ENCODE measurements at places on chromosomes 1 and 21. TPM values are rescaled to one million over a fixed set of nuclear protein-coding genes. Genes with fewer than 3 reads are reported as not detected.

DNA sequence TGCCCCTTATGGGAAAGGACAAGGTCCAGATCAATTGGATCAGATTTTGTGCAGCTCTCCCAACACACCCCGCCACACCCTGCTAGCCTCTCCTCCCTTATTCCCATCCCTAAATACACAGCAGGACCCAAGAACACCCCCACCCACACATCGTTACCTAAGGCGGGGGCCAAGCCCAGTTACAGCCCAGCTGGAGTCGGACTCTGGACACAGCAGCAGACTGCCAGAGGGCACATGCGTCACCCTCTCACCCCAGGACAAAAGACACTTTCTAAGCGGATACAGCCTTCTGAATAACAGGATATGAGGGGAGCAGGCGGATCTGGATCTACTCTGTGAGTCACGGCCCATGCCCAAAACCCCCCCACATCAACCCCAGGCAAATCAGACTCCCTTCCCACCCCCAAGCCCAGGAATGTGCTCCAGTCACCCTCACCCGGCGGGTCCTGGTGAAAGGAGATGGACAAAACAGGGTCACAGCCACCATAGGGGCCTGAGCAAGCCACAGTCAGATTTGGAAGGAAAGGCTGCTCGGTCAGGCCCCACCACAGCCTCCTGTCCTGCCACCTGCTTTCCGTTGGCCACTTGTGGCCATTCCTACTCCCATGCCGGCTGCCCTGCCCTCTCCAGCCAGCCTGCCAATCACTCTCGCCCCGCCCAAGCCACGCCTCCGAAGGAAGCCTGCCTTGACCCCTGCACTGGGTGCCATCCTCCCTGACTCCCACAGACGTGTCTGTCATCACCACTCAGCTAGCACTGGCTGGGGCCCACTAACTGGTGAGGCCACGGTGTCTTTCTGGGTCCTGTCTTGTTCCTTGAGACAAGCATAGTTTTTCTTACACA, 4.0 kb downstream of the S100A16 start:
- DNase-seq, result peak; percentile 88
- H3K36me3 ChIP-seq, result peaks cover 19% of the 10 kb centered on the region
- peak overlapping the region; percentile 92 for H3K27ac ChIP-seq
- H3K27me3 ChIP-seq, result no peaks in the 10 kb centered on the region

DNA sequence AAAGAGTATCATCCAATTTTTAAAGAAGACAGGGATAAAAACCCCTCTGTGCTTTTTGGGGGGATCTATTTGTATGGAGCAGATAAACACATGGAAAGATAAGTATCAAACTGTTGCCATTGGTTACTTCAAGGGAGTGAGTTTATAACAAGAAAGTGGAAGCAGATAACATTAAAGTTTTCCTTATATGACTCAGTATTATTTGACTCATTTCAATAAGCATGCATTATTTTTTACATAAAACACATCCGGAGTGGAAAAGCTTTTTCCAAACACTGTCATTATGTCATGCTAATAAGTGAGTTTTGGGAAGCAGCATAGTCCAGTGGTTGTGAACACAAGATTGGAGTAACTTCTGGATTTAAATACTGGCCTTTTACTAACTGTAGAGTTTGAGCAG, 452.2 kb downstream of the LTN1 start:
- H3K36me3 ChIP-seq, result no peaks in the 10 kb centered on the region
- no peak overlapping the region for H3K4me3 ChIP-seq
- DNase-seq, result no peak
- no peak overlapping the region for H3K27ac ChIP-seq

KRTAP21-2 gene
- not detected for total RNA-seq

GRCh38 chr1:29804181-29804899, 568.0 kb downstream of the PTPRU start:
- H3K27me3 ChIP-seq, result peaks cover 23% of the 10 kb centered on the region
- H3K27ac ChIP-seq, result no peak overlapping the region
- no peak overlapping the region for H3K4me3 ChIP-seq

PPFIA4 gene
- total RNA-seq, result 0.48 TPM

DNA sequence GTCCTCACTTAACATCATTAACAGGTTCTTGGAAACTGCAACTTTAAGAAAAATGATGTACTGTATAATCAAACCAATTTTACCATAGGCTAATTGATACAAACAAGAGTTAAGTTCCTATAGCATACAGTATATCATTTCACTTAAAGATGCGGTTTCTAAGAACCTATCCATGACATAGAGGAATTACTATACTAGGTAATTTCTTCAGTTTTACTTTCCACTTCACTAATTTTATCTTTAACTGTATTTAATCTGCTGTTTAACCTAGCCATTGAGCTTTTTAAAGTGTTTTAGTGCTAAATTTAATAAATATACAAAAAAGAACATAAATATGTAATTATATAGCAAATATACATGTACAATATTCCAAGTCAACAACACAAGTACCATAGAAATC, 28.3 kb downstream of the SLC19A2 start:
- H3K4me3 ChIP-seq, result no peak overlapping the region
- H3K4me1 ChIP-seq, result peaks cover 3% of the 10 kb centered on the region
- H3K27me3 ChIP-seq, result peaks cover 10% of the 10 kb centered on the region
- no peak overlapping the region for H3K27ac ChIP-seq
- DNase-seq, result no peak
- no peaks in the 10 kb centered on the region for H3K36me3 ChIP-seq

DNA sequence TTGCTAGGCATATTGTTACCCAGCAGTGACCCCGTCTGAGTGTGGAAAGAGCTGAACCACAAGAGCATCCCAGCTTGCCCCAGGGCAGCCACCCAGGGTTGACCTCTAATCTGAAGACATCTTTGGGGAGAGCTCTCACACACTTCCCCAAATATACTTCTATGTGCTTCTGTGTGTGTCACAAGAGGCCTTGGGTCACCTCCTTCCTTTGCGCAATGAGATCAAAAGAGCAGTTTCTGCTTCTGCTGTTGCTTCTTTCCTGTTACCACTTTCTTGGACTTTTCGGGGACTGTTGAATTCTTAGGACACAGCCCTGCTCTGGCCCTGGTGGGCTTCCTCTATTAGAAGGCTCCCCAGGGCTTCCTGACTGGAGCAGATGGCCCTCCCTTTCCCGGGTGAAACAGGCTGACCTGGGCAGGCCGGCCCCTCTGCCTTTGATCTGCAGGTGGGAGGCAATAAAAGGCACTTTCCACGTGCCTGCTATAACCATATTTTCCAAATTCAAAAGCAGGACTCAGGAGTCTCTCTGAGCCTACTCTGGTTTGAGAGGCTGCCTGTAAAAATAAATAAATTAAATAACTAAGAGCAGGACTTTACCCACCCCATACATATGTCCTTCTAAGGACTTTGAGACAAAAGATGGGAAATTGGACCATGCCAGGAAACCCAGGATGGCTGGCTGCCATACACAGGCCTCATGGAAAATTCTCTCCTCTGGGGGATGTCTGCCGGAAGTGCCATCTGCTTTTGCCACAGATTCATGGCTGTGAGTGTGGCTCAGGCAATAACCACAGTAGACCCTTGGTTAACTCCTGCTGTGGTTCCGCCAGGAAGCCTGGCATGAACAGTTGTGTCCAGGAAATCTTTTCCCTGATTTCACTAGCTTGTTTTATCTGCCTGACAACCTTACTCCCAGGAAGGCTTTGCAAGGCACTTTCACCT, 28.3 kb upstream of the RCSD1 start:
- H3K27me3 ChIP-seq, result no peaks in the 10 kb centered on the region
- no peaks in the 10 kb centered on the region for H3K36me3 ChIP-seq
- peak; percentile 34 for DNase-seq
- H3K27ac ChIP-seq, result peak overlapping the region; percentile 48
- no peak overlapping the region for H3K4me3 ChIP-seq

OR6N1 gene
- total RNA-seq, result not detected

BCAN gene
- 0.55 TPM for total RNA-seq

CYP4A11 gene
- not detected for total RNA-seq

CSF1 gene
- 10.1 TPM for total RNA-seq

DNA sequence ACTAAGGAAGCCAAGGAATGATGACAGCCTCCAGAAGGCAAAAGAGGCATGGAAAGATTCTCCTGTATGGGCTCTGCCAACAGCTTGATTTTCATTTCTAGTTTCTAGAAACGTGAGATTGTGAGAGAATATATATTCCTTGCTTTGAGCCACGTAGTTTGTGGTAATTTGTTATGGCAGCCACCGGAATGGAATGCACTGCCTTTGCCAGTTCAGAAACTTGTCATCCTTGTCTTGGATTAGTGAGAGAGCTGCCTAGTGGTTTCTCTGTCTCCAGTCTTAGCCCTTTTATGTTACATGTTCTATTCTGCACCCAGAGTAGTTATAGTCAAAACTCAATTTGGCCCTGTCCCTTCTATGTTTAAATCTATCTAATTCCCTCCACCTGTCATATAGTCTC, 216.0 kb upstream of the PTGFR start:
- H3K4me3 ChIP-seq, result no peak overlapping the region
- H3K27me3 ChIP-seq, result no peaks in the 10 kb centered on the region
- no peaks in the 10 kb centered on the region for H3K36me3 ChIP-seq
- H3K4me1 ChIP-seq, result no peaks in the 10 kb centered on the region

GRCh38 chr1:116127848-116128540, 16.8 kb downstream of the MAB21L3 start:
- no peaks in the 10 kb centered on the region for H3K36me3 ChIP-seq
- DNase-seq, result no peak
- H3K4me1 ChIP-seq, result no peaks in the 10 kb centered on the region
- no peak overlapping the region for H3K4me3 ChIP-seq

ANGPTL7 gene
- total RNA-seq, result 0.79 TPM

DNA sequence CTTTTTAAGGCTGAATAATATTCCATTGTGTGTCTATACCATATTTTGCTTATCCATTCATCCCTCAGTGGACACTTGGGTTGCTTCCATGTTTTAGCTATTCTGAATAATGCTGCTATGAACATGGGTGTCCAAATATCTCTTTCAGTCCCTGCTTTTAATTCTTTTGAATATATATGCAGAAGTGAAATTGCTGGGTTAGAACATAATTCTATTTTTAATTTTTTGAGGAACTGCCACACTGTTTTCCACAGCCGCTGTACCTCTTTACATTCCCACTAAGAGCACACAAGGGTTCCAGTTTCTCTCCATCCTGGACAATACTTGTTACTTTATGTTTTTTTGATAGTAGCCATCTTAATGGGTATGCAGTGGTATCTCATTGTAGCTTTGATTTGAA, 65.6 kb downstream of the RIMS3 start:
- DNase-seq, result no peak
- H3K27ac ChIP-seq, result no peak overlapping the region
- no peaks in the 10 kb centered on the region for H3K27me3 ChIP-seq
- no peaks in the 10 kb centered on the region for H3K4me1 ChIP-seq
- no peak overlapping the region for H3K4me3 ChIP-seq

INTS3 gene
- total RNA-seq, result 26.6 TPM

DNA sequence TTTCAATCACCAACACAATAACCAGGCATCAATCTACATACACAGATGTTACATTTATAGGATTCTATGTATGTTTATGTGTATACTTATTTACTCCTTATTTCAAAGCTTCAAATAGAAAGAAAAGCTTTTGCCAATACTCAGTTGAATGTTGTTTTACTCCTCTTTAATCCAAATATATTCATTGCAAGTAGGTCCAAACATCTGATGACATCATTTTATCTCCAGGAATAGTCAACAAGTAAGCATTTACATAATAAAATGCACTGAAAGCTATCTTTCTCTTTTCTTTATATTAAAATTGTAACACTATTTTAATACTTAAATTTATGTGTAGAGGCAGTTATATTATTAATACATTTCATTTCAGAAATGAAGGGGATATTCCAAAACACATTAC, 380.5 kb downstream of the SMYD3 start:
- H3K4me3 ChIP-seq, result no peak overlapping the region
- no peaks in the 10 kb centered on the region for H3K27me3 ChIP-seq
- H3K4me1 ChIP-seq, result no peaks in the 10 kb centered on the region
- H3K36me3 ChIP-seq, result no peaks in the 10 kb centered on the region
- DNase-seq, result no peak

DNA sequence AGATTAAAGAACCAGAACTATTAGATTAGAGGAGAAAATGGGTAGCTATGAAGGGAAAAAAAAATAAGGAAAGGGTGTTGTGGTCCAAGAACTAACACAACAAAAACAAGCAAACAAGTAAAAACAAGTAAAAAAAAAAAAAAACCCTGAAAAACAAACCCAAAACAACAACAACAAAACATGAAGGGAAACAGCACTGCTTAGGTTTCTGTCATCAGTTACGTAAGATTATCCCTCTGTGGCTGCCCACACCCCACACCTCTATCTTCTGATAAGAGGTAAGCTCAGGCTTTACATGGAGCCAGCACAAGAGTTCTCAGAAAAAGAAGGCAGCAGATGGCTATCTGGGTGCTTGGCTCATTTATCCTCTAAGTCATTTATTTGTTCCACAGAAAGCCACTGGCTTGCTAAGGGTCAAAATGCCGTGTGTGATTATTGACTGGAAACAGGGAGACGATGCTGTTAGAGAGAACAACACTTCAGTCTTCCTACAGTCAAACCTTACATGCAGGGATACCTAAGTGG, 57.5 kb downstream of the KIAA0319L start:
- H3K4me3 ChIP-seq, result no peak overlapping the region
- no peaks in the 10 kb centered on the region for H3K36me3 ChIP-seq
- DNase-seq, result no peak
- H3K4me1 ChIP-seq, result no peaks in the 10 kb centered on the region
- H3K27ac ChIP-seq, result no peak overlapping the region

GRCh38 chr1:185973645-185974044, 239.5 kb downstream of the HMCN1 start:
- H3K4me3 ChIP-seq, result no peak overlapping the region
- H3K36me3 ChIP-seq, result no peaks in the 10 kb centered on the region
- no peak for DNase-seq
- no peaks in the 10 kb centered on the region for H3K4me1 ChIP-seq
- no peaks in the 10 kb centered on the region for H3K27me3 ChIP-seq

DNA sequence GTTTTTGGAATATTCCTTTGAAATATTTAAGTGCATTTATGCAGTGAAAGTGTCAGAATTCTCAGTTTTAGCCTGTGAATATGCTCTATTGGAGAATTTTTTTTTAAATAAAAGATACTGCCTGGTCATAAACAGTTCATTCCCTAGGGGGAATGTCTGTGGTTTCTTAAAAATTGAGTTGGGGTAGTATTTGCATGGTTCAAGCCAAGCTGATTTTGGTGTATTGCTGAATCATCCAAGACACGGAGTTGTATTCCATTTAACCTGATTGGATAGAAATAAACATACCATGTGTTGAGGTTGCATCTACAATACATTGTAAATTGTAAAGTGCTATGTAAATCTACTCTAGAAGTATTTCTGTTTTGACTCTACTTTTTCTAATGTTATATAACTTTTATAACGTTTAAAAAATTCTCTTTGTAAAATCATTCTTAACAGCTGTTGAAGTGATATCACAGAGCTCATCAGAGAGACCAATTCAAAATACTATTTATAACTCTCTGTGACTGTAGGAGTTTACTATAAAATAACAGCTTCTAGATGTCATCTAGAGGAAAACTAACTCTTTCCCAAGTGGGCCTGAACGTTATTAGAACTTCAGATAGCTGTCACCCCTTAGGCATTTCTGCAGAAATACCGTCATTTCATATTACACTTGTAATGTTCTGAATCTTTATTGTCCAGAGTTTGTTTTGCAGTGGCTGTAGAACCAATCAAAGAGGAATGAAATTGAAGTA, 199.1 kb downstream of the USP25 start:
- H3K27me3 ChIP-seq, result no peaks in the 10 kb centered on the region
- H3K36me3 ChIP-seq, result no peaks in the 10 kb centered on the region
- H3K4me1 ChIP-seq, result no peaks in the 10 kb centered on the region
- H3K4me3 ChIP-seq, result no peak overlapping the region
- no peak for DNase-seq
